ENCODE measurements at places on chromosomes 2 and 18. TPM values are rescaled to one million over a fixed set of nuclear protein-coding genes. Genes with fewer than 3 reads are reported as not detected.

Gene IL1F10
- total RNA-seq = not detected

Gene GPR45
- total RNA-seq = not detected

Gene SCG2
- total RNA-seq = not detected

Gene SLC9A4
- not detected for total RNA-seq

Gene PROKR1
- under 0.01 TPM for total RNA-seq

Gene SPC25
- total RNA-seq = 0.27 TPM

Gene MYO5B
- under 0.01 TPM for total RNA-seq

Gene REG3A
- total RNA-seq = not detected

Gene CD207
- total RNA-seq = not detected

Gene KCNE4
- not detected for total RNA-seq

Gene LYG1
- not detected for total RNA-seq

Gene FBXO36
- 1.9 TPM for total RNA-seq

Gene ALK
- total RNA-seq = under 0.01 TPM

Gene HOXD12
- total RNA-seq = not detected

Gene EVX2
- total RNA-seq = not detected

Gene EXOC6B
- 9.2 TPM for total RNA-seq

Gene GALNT14
- 12.9 TPM for total RNA-seq

Gene SERPINB11
- not detected for total RNA-seq

Gene MROH2A
- not detected for total RNA-seq

Gene CABYR
- not detected for total RNA-seq

Gene TBR1
- total RNA-seq = under 0.01 TPM

Gene AQP12B
- under 0.01 TPM for total RNA-seq

Gene IL1RL1
- total RNA-seq = 1.6 TPM

Gene POTEE
- under 0.01 TPM for total RNA-seq

Gene MC5R
- total RNA-seq = not detected

Gene RGPD5
- total RNA-seq = 44.7 TPM

Gene MXD1
- 19.4 TPM for total RNA-seq

Gene GPR17
- total RNA-seq = not detected

Gene GATA6
- not detected for total RNA-seq

Gene SLC16A14
- total RNA-seq = 3.8 TPM

Gene WDR54
- total RNA-seq = 98.0 TPM

Gene C1QL2
- not detected for total RNA-seq

Gene ACMSD
- total RNA-seq = not detected

Gene ABCG8
- total RNA-seq = under 0.01 TPM

Gene ALLC
- total RNA-seq = not detected

Gene ITGB1BP1
- 14.5 TPM for total RNA-seq

Gene LDAH
- 13.7 TPM for total RNA-seq

Gene RFTN2
- total RNA-seq = under 0.01 TPM

Gene PLCD4
- total RNA-seq = 0.27 TPM

Gene C2orf80
- not detected for total RNA-seq

Gene ELAC1
- 5.9 TPM for total RNA-seq

Gene CGREF1
- 9.2 TPM for total RNA-seq

Gene AQP12A
- not detected for total RNA-seq

Measured in hematopoietic multipotent progenitor cell (in vitro differentiated cells).